Pulmonary artery endothelial cell (primary cell): ENCODE measurements at places on chromosomes 13 and 19. TPM values are rescaled to one million over a fixed set of nuclear protein-coding genes. Genes with fewer than 3 reads are reported as not detected.

DNA sequence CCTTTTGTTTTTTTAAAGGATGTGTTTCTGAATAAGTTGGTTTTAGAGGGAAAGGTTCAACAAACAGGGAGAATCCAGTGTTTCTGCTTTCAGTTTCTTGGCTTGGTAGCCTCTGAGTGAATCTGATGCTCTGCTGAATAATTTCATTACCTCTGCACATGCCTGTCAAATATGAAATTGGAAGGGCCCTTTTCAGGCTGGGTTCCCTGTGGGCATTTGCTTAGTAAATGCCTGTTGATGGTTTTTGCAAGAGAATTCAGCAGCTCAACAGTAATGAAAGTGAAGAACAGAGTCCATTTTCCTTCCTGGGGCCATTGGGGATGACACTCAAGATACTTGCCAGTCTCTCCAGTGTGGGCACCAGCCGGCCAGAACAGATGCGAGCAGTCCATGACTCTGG lies 74.3 kb downstream of the GPR12 start:
- DNase-seq: no peak

GRCh38 chr13:110216398-110217041 lies 90.4 kb downstream of the COL4A1 start:
- DNase-seq: no peak

DNA sequence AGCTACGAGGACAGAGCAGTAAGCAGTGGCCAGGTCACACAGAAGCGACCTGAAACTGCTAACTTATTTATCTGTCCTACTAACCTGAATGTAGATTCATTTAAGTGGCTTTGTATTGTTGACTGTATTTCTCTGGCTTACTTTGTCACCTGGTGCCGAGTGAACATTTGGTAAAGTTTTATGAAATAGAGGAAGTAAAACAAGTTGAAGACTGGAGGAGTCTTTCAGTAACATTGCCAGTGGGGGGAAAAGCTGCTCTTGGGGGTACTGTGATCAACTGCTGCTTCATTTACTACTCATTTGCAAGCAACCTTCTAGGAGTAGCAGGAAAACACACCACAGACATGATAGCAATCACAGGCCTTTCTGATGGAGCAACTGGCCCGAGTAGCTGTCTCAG lies 615.0 kb downstream of the FGF9 start:
- DNase-seq: no peak

DNA sequence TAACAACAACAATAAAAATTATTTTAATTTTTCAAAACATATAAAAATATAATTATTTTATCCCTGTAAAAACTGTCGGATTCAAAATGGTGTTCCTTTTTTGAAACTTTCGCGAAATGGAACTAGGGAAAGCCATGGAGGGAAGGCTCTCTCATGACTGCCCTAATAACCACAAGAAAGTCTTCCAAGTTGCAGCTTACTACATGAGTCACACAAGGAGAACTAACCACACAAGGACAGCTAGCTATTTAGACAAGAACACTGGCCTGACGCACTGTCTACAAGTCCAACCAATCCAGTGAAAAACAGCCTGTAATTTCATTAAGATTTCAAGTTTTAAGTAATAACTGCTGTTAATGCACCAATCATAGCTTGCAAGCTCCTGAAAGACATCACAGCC lies 319.2 kb upstream of the PCDH9 start:
- no peak for DNase-seq

GRCh38 chr19:55289117-55289796 lies 5.5 kb downstream of the BRSK1 start:
- no peak for DNase-seq

- no peak for DNase-seq
Observed at GRCh38 chr19:36010402-36010801, 1.8 kb upstream of the SYNE4 start.

Gene ZNF529
- 6.7 and 8.7 TPM in 2 replicates for total RNA-seq

GRCh38 chr13:28316129-28316528 lies 177.8 kb downstream of the PAN3 start:
- no peak for DNase-seq

- no peak for DNase-seq
Observed at GRCh38 chr13:50261130-50261901, 246.1 kb downstream of the KCNRG start.

Gene DENND1C
- total RNA-seq: not detected in 2 replicates

- no peak for DNase-seq
Observed at GRCh38 chr19:49362048-49362928, at the start of gene TEAD2. TEAD2 (minus strand) TSS chr19:49362416; CDS start chr19:49360075, 2,341 bp downstream.

- no peak for DNase-seq
Observed at GRCh38 chr13:114279758-114280355, 1.5 kb upstream of the UPF3A start.

- DNase-seq: no peak
Observed at GRCh38 chr19:17775991-17776803, 18.7 kb upstream of the B3GNT3 start.

- DNase-seq: no peak
Observed at GRCh38 chr19:48628486-48629296, 8.5 kb downstream of the DBP start.

DNA sequence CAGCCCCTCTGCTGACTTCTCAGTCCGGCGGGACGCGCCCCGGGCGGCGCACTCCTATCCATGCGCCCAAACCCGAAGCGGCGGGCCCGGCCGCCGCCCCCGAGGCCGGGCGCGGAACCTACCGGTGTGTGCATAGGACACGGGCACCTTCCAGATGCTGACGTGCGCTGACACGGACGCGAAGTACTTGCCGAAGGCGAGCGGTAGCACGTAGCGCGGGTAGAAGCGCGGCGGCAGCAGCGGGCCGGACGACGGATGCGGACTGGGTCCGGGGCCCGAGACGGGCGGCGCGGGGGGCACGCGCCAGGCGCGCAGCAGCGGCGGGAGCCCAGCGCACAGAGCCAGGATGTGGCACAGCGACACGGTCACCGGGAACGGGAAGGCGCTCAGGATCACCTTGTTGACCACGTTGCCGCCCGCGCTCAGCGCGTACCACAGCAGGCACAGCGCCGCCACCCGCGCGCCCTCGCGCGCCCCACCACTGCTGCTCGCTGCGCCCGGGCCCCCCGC lies 338 bp downstream of the SLC35E1 start:
- DNase-seq: no peak

DNA sequence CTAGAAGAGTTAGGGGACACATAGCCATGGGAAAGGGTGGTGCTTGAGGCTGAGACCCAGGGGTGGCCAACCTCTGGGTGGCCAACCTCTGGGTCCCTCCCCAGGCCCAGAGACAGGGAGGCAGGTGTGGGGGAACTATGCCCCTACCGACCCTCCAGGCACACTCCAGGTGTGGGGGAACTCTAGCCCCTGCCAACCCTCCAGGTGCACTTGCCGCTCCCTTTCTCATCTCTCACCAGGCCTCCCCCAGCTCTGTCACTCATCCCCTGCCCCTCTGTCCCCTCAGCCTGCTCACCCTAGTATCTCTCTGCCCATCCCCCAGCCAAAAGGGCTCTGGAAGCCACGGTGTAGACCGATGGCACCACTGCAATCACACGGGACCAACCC lies 10.6 kb upstream of the VSTM2B start:
- no peak for DNase-seq

Gene TMEM59L
- 0.14 and 0.40 TPM in 2 replicates for total RNA-seq

DNA sequence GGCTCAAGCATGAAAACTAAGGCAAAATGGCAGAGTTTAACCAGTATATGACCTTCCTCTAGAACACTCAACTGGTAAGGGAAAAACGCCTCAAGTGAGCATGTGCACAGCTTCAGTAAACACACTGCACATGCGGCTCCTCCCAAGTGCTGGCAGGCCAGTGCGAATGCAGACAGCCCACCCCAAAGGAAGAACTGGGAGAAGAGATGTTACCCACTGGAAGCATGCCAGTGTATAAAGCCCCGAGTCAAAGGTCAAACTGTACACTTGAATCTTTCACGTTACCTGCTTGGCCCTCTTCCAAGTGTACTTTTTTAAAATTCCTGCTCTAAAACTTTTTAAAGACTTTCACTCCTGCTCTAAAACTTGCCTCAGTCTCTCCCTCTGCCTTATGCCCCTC lies 19.2 kb upstream of the RCBTB1 start:
- DNase-seq: no peak

Gene ZNF534
- 0.07 TPM in 1 of 2 replicates, not detected in the other for total RNA-seq

GRCh38 chr13:98142380-98143156 lies at the start of gene FARP1:
FARP1 (plus strand) TSS chr13:98143094; CDS start chr13:98213243, 70,149 bp downstream.
- DNase-seq: peak; percentile 10

- DNase-seq: no peak
Observed at GRCh38 chr19:15549581-15549980, 41.3 kb downstream of the CYP4F22 start.

- DNase-seq: no peak
Observed at GRCh38 chr19:19461671-19462622, 53.4 kb downstream of the TSSK6 start.

Gene FGF14
- total RNA-seq: not detected in 2 replicates

Gene ZNF468
- 19.8 and 39.5 TPM in 2 replicates for total RNA-seq

Gene THAP8
- total RNA-seq: 0.92 and 1.0 TPM in 2 replicates

DNA sequence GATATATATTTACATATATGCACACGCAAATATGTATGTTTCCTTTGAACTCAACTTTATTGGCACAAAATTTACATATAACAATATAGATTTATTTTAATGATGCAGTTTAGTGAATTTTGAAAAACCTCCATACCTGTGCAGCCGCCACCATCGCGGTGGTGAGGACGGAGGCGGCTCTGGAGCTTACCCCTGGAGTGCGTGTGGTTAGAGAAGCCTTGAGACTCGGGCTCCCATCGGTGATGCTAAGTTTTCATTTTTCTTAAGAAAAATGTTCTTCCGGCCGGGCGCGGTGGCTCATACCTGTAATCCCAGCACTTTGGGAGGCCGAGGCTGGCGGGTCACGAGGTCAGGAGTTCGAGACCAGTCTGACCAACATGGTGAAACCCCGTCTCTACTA lies 31.8 kb downstream of the GJA3 start:
- no peak for DNase-seq

DNA sequence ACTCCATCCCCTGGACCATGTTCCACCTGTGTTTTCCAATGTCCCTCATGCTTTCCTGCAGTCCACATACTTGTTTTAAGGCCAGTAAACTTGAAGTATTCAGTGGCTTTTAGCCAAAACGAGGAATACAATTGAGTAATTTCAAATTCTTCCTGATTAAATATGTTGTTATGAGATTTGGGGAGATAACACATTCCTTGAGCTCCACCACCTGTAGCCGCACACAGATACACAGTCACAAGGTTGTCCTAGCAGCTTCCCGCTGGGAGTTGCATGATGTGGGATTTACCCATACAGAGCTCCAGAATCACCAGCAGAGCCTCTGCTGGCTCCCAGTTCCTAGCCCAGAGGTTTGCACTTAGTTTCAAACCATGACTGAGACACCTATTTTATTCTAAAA lies 53.6 kb upstream of the FRY start:
- no peak for DNase-seq

DNA sequence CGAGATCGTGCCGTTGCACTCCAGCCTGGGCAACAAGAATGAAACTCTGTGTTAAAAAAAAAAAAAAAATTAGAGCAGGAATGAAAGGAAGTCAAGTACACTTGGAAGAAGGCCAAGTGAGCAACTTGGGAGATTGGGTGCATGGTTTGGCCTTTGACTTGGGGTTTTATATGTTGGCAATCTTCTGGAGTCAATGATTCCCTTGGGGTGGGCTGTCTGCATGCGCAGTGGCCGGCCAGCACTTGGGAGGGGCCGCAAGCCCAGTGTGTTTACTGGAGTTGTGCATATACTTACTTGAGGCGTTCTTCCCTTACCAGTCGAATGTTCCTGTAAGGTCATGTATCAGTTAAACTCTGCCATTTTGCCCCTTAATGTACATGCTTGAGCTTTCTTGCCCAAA lies 103.9 kb downstream of the FAM216B start:
- DNase-seq: no peak

Gene CYP4F11
- not detected in 2 replicates for total RNA-seq

Gene ZNF432
- total RNA-seq: 4.6 and 7.2 TPM in 2 replicates

DNA sequence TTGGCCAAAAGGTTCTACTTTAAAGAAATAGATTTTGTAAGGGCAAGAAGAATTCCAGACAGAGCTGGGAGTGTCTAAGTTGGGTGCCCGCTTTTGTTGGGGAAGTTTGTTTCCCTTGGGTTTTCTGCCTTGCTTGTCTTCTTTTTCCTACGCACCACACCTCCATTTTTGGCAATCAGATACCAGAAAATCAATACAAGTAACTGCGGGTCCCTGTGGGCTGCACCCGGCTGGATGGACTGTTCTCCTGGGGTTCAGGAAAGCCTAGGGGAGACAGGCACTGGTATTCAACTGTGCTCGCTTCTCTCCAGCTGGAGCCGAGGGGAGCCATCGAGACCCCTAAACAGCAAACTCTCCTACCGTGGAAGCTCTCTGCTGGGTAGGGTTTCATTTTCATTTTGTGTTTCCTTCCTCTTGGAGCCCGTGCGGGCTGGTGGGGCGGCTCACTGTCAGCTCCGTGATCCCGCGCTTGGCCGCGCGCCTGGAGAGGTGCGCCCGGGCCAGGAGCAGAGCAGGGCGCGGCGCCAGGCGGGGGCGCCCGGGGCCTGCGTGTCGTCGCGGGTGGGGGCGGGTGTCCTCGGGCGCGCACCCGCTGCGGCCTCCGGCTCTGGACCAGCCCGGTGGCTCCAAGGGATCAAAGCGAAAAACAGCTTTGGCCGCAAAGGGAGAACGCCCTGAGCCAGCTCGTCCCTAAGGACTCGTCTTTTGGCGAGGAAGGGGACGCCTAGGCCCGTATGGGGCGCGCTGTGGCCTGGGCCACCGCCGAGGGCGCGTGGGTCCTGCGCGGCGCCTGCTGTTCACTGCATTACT lies 347.2 kb downstream of the ZNF536 start:
- DNase-seq: no peak

Gene IGSF23
- 0.25 and 0.46 TPM in 2 replicates for total RNA-seq

- DNase-seq: no peak
Observed at GRCh38 chr13:60155978-60156377, 7.8 kb downstream of the DIAPH3 start.

GRCh38 chr13:31986676-31987470 lies 44.7 kb upstream of the FRY start:
- DNase-seq: no peak

Gene PNPLA6
- 82.8 and 106 TPM in 2 replicates for total RNA-seq

- DNase-seq: no peak
Observed at GRCh38 chr13:100315522-100315921, 226.6 kb downstream of the PCCA start.

DNA sequence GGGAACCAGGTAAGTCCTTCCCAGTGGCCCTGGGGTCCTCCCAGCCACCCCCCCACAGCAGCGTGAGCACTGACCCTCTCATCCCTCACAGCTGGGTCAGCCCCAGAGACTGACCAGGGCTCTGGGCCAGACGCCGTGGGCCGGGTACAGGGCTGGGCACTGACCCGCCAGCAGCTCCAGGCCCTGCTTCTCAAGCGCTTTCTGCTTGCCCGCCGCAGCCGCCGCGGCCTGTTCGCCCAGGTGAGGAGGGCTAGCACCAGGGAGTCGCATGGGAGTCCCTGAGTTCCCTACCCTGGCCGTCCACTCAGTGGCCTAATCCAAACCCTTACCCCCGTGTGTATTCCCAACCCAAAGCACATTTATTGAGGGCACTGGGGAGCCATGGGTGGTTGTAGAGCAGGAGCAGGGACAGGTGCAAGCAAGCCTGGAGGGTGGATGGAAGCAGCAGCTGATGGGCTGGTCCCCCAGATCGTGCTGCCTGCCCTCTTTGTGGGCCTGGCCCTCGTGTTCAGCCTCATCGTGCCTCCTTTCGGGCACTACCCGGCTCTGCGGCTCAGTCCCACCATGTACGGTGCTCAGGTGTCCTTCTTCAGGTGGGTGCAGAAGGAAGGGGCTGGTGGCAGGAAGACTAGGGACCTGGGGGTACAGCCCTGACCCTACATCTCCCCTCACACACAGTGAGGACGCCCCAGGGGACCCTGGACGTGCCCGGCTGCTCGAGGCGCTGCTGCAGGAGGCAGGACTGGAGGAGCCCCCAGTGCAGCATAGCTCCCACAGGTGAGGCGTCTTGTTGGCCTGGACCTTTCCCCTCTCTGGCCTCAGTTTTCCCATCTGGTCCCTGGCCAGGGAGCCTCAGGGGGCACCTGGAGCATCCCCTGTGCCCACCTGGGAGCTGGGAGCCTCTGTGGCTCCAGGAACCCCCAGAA lies 12.6 kb upstream of the ARHGAP45 start:
- DNase-seq: no peak
